ENCODE measurements at places on chromosomes 7 and 10. TPM values are rescaled to one million over a fixed set of nuclear protein-coding genes. Genes with fewer than 3 reads are reported as not detected.

GRCh38 chr7:126637538-126637937 lies 615.2 kb downstream of the GRM8 start:
- no peak for DNase-seq

DNA sequence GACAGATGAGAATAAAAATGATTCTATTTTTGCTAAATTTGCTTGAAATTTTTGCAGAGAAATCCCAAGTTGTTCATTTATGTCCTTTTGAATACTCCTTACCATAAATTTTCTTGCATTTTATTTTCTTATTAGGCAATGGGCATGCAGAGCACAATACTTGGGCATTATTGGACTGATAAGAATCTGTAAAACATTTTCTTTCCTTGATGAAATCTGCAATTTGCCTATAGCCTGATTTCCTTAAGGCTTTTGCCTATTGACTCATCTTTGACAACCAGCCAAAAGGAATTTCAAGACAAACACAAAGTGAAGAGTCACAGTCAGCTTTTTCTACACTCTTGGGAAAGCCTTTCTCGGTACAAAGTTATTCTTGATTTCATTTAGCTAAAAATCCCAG lies 30.5 kb upstream of the GNAT3 start:
- DNase-seq: no peak

DNA sequence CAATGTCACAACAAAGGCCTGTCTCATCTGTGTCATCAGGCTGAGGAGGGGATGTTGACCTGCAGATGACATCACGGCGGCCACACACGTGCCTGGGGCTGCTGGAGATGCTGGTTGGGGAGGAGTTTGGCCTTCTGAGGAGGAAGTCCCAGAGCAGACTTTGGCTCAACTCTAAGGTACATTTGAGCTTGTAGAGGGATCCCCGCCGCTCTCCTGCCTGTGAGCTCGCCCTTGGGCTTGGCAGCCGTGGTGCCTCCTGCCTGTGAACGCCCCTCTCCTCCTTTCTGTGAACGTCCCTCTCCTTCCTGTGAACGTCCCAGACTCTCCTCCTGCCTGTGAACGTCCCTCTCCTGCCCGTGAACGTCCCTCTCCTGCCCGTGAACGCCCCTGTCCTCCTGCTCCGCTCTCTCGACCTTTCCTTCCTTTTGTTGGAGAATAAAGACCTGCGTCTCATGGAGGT lies 176.4 kb downstream of the DNAJB6 start:
- no peak for DNase-seq

- DNase-seq: no peak
These were observed 225.8 kb downstream of the EXOC4 start for GRCh38 chr7:133478591-133479135.

DNA sequence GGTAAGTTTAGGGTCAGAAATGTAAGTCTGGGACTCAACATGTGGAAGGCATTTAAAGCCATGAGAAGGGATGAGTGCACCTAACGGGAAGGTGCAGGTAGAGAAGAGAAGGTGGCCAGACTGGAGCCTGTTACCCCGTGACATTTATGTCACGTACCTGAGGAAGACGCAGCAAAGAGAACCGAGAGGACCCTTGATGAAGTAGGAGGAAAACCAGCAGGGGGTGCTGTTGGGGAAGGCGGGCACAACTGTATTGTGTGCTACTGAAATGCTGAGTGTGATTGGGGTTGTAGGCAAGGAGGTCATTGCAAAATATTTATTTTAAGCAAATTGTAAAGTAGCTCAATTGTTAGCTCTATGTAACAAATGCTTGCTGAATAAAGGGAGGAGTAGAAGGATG lies 338.2 kb upstream of the PRKCQ start:
- no peak for DNase-seq

- DNase-seq: no peak
These were observed 642.2 kb downstream of the SH2D4B start for GRCh38 chr10:81179805-81180452.

DNA sequence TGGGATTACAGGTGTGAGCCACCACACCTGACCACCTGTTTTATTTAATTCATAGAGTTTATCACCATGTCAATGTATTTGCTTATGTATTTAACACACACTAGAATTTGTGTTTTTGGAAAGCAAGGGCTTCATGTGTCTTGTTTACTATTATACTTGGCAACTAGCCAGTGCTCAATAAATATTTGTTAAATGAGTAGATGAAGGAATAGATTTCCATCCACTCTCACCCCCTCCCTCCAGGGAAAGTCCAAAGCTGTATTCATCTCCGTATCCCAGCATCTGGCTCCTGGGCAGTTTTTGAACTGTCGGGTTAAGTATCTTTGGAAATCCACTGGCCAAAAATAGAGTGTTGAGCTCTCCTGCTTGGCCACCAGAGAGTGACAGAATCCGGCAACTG lies 4.6 kb upstream of the RADIL start:
- no peak for DNase-seq

DNA sequence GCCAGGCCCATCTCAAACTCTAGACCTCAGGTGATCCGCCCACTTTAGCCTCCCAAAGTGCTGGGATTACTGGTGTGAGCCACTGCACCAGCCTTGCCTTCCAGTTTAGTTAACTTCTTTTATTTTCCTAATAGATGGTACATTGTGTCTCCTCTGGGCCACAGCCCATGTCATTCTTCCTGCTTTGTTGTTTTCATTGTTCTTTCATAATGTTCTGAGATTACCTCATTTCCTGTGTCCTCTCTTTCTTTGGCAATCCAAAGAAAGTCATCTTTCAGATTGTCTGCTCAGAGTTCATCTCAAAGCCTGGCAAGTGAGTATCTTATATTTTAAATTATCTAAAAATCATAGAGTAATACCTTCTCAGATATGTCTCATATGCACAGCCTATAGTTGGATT lies at the start of gene OLAH:
Gene OLAH, plus strand, starts transcription at position 270 of the 400 bp plus-strand sequence. CDS start 3,346 bp downstream, outside the sequence.
- DNase-seq: no peak

GRCh38 chr7:2470204-2471021 lies 5.8 kb downstream of the GRIFIN start:
- no peak for DNase-seq

GRCh38 chr10:120573355-120573754 lies 116.3 kb downstream of the PLPP4 start:
- DNase-seq: no peak

The HABP2 gene
- 0.74 TPM for polyA plus RNA-seq

The TMEM229A gene
- polyA plus RNA-seq: 0.08 TPM

The CPA4 gene
- polyA plus RNA-seq: 0.32 TPM

The C10orf67 gene
- polyA plus RNA-seq: 0.25 TPM
